ENCODE measurements at places on chromosomes 2 and 18.

- DNase-seq: no peak
Measured at GRCh38 chr18:4603955-4604354, 148.8 kb upstream of the DLGAP1 start.

DNA sequence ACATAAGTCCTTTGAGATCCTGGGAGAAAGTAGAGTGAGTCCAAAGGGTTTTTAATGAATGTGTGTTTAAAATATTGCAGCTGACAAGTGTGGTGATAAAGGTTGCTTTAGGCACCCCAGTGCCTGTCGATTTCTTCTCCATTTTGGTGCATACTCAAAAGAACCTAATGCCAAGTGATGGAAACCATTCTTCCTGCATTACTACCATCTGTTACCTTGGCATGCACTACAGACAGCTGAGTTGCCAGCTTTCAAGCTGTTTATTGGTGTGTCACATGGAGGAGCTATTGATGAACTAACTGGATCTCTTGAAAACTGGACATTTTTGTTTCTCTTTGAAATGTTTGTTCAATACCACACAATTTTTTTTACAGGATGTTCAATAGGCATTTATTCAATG is 350.0 kb downstream of the AKAIN1 start:
- DNase-seq: no peak

- DNase-seq: no peak
Measured at GRCh38 chr2:162072976-162073887, 783 bp downstream of the DPP4 start.

DNA sequence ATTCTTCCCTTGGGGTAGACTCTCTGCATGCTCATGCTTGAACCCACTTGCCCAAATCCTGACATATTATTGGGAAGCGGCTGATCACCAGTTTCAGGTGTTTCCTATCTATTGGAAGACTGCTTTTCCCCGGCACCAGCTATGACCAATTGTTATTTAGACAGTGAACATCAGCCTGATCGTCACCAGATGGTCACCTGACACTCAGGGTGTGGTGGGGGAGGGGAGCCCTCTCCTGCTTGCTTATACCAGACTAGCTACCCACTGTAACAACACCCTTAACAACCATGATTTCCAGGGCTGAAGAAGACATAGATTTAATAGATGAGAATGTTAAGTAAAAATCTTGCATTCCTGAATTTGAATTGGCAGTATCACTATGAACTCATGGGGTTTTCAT is 44.3 kb downstream of the RBM43 start:
- no peak for DNase-seq

GRCh38 chr2:171086352-171087290 is 74.1 kb downstream of the TLK1 start:
- DNase-seq: peak; percentile 70

Measured in hematopoietic multipotent progenitor cell (in vitro differentiated cells).